GM12891 (cell line): ENCODE measurements at places on chromosomes 6 and 20.

DNA sequence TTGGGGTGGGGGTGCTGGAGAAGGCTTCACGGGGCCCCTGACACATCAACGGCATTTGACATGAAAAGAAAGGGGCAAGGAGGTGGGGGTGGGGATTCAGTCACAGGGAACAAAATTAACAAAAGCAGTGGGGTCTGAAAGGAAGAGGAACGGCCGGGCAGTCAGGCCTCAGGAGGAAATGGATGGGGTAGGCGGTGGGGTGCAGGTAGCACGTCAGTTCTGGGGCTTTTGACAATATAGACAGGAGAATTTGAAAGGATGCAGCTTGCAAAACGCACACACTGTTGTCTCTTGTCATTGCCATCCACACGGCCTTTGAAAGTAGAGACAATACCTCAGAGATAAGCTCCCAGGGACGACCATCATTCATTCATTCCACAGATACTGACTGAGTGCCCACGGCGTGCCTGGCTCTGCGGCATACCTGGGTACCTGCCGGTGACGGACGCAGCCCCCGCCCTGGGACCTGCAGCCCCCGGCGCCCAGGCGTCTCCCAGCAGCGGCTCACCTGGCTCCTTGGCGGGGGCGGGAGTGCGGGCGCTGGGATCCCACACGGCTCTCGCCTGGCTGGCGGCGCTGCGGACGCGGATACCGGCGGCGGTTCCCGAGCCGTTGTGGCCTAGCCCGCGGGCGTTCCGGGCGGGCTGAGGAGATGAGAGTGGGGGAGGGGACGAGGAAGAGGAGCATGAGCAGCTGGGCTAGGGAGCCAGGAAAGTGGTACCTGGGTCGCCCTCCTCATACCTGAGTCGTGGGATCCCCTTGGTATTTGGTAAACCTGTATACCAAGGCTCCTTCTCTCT, at the start of gene SLC26A8:
SLC26A8 (minus strand) TSS at position 646 of the 800 bp plus-strand sequence. CDS start 4,934 bp downstream, outside the sequence.
- no peak for DNase-seq

DNA sequence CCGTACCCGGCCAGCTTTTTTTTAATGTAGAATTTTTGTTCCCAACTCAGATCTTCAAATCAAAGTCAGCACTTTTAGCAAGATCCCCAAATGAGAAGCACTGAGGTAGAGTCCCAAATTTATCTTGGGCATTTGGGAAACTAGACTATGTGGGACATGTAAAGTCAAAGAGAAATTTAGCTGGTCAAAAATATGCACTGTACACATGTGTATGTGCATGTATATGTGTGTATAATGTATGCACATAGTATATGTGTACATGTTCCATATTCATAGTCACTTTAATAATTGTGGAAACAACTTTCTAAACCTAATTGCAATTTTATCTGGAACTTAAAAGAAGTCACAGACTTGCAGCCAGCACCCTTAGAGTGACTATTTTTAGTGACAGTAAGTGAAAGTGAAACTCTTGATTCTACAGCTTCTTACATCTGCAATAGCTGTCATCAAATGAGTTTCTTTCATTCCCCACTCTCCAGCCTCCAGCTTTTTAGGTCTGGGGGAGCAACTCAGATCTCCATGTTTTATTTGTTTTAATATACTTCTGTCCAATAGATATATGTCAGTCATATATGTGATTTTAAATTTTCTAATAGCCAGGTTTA, 53.6 kb downstream of the CDC40 start:
- peak; percentile 33 for DNase-seq

DNA sequence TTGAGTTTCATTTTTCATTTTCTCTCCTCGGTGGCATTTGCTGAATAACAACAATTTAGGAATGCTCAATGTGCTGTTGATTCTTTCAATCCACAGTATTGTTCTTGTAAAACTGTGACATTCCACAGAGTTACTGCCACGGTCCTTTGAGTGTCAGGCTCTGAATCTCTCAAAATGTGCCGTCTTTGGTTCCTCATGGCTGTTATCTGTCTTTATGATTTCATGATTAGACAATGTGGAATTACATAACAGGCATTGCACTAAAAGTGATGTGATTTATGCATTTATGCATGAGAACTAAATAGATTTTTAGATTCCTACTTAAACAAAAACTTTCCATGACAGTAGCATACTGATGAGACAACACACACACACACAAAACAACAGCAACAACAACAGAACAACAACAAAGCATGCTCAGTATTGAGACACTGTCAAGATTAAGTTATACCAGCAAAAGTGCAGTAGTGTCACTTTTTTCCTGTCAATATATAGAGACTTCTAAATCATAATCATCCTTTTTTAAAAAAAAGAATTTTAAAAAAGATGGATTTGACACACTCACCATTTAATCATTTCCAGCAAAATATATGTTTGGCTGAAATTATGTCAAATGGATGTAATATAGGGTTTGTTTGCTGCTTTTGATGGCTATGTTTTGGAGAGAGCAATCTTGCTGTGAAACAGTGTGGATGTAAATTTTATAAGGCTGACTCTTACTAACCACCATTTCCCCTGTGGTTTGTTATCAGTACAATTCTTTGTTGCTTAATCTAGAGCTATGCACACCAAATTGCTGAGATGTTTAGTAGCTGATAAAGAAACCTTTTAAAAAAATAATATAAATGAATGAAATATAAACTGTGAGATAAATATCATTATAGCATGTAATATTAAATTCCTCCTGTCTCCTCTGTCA, 88.1 kb downstream of the SNAP25 start:
- no peak for DNase-seq

DNA sequence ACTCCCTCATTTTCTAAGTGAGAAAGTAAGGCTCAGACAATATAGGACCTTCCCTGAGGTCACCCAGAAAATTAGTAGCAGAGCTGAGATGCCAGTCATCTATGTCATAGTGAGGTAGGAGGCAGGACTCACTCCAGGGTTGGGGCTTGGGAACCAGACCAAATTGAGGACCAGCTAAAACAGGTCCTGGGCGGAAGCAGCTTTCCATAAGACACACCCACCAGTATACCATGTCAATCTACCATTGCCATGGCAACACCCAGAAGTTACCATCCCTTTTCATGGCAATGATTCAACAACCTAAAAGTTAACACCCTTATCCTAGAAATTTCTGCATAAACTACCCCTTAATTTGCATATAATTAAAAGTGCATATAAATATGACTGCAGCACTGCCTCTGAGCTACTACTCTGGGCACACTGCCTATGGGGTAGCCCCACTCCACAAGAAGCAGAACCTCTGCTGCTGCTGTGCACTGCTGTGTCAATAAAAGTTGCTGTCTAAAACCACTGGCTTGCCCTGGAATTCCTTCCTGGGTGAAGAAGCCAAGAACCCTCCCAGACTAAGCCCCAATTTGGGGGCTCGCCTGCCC, 30.3 kb upstream of the OCSTAMP start:
- DNase-seq: no peak

- DNase-seq: no peak
These were observed 6.0 kb downstream of the ZC3H12D start for GRCh38 chr6:149478631-149479314.

DNA sequence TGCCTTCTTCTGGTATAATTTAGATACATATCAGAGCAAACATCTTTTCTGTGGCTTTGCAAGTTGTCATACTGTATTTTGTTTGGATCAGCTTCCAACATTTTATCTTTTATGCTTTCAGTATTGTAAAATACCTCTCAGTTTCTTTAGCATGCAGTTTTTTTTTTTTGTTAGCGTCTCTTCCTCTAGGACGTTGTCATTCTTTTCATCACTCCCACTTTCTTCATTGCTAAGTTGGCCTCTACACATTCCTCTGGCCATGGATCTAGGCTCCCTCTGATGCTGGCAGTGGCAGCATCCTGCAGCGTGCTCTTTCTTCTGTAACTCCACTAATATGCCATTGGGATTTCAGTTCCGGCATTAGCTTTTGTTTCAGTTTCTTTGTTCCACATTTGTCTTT, 21.7 kb downstream of the RPRD1B start:
- no peak for DNase-seq

GRCh38 chr6:156125844-156126243, 651.3 kb upstream of the ARID1B start:
- DNase-seq: no peak

DNA sequence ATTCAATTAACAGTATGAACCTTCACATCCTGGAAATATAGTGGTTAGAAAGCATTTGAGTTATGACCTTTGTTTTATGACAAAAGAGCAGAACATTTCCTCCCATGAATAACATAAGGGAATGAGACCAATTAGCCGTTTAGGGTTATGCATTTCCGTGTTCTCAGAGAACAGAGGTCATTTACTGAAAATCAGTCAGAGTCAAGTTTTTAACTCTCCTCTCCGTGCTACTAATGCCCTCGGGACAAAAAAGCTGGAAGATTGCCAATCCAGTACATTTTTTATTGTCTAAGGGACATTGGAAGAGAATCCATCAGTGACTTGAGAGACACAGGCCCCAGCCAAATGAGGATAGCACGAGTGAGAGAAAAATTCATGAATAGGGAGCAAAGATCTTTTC, 632.7 kb downstream of the RFPL4B start:
- DNase-seq: no peak

GRCh38 chr6:109348226-109348625, 34.0 kb downstream of the CD164 start:
- no peak for DNase-seq
